ENCODE measurements at places on chromosomes 5 and 9.
A peak's percentile ranks its signal among the peaks of the same experiment; 100 is the strongest.

DNA sequence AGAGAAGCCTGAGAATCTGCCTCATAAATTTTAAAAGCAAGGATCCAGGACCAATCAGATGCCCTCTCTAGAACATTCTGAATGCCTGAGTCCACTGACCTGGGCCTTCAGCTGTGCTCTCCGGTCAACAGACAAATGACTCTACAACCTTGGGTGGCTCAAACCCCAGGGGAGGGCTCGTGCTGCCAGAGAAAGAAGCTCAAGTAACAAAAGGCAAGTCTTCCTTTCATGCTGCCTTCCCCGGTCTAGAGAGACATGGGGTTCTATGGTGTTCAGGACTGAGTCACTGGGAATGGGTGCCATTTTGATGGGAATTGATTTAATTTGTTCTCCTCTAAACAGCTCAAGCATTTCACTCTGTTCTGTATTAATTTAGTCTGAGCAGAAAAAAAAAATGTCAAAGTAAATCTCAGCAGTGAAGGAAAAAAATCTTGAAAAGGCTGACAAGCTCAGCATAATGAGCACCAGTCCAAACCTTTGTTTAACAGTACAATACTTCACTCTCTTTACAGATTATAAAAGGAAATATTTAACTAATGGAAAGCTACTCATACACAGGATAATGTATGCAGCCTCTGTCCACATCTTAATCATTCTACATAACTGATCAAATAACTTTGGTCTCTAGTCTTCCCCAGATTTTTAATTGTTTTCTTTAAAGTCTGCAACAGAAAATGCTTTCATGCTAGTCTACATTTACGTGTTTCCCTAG is 191.0 kb downstream of the GLIS3 start:
- no peak for DNase-seq

DNA sequence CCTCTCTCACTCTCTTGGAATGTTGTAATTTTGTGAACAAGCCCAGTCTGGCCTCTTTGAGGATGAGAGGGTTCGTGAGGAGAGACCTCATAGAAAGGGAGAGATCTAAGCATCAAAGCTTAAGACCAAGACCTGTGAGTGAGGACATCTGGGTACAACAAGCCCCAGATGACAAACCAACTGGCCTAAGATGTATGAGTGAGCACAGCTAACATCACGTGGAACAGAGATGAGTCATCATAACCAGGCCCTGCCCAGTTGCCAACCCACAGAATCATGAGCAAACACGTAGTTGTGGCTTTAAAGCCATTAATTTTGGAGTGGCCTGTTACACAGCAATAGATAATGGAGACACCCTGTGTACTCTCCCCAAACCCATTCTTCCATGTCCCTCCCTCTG is 439.1 kb upstream of the KIF2A start:
- DNase-seq, result no peak

DNA sequence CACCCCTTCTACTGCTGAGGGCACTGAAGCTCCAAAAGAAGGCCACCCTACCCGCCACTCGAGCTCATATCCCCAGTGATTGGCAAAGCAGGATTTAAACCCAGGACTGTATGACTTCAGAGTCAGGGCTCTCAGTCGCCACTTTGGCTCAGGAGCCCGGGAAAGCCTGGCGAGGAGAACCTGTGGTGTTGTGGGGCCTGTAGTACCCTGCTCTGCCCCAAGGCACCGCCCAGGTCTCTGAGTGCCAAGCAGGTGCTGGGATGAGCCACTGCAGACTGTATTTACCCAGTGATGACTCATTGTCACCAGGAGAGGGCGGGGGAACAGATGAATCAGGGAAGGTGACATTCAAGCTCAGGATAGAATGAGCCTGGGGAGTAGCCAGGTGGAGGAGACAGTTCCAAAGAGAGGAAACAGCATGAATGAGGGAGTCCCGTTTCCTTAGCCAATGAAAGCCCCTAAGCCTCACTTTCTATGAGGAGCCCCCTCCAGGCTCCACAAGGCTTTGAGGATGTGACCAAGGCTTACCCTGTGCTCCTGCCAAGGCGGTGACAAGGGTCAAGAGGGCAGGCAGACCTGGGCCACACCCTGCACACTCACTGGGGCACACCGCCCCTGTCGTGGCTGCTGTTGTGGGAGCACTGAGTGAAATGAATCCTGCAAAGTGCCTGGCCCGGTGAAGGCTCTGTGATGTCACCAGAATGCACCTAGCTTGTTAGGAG is 17.8 kb upstream of the DPM2 start:
- DNase-seq, result peak; percentile 82

- no peak for DNase-seq
Measured at GRCh38 chr5:66469684-66470083, 126.5 kb upstream of the MAST4 start.

GRCh38 chr5:151215546-151215880 is 8.4 kb downstream of the CCDC69 start:
- DNase-seq, result no peak

- no peak for DNase-seq
Measured at GRCh38 chr5:131883984-131884383, 61.5 kb downstream of the MEIKIN start.

DNA sequence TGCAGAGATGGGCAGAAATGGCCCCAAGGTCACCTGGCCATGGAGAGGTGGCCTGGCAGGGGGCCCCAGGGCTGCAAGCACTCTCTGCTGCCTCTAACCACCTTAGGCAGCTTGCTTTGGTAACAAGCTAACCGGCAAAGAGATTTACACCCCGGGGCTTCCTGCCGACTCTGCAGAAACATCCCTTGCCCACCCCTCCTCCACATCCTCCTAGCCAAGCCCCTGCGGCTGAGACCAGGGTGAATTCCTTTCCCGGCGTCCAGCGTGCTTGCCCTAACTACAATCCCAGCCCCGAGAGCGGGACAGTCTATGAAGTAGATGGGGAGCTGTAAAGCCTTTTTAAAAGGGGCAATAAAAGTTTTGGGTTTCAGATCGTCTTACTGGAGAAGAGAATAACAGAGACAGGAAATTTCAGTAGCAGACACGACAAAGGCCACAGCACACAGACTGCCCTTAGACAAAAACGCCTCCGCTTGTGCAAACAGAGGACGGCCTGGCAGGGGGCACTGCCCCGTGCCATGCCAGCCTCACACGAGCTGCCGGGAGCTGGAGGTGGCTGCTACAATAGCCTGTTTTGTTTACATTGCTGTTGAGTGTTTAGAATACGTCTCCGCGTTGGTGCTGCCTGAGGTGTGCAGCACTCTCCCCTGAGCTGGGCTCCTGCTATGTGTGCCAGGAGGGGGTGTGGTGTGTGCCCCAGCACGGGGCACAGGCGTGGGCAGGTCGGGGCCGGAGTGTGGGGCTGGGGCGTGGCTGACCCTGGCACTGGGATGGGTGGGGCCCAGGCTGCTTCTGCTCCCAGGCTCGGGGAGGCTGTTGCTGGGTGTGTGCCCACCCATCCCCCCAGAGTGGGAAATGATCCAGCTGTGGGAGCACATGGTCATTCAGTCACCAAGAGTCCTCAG is 15.3 kb downstream of the MYMK start:
- no peak for DNase-seq

DNA sequence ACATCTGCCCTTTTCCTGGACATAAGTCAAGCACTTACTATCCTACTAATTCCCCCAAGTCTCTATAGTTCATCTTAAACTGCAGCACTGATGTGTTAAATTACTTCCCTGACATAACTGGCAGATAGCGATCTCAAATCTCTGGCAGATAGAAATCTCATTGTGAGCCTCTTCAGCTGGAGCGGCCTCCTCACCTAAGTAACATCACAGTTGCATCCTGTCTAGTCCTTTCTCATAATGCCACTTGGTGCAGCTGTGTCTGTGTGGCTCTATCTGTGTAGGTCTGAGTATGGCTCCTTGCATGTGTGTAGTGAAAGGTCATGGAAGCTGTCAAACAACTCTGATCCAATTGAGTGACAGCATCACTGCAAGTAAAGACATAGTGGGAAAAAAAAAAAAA is 53.6 kb upstream of the FST start:
- DNase-seq, result no peak
